ENCODE measurements at places on chromosomes 3 and 15. TPM values are rescaled to one million over a fixed set of nuclear protein-coding genes. Genes with fewer than 3 reads are reported as not detected.

COL8A1 gene
- total RNA-seq: 23.1 TPM

GRCh38 chr15:29773816-29774215 lies 48.5 kb downstream of the TJP1 start:
- DNase-seq: no peak

- DNase-seq: no peak
Measured at GRCh38 chr15:63615935-63616334, 18.7 kb downstream of the FBXL22 start.

DNA sequence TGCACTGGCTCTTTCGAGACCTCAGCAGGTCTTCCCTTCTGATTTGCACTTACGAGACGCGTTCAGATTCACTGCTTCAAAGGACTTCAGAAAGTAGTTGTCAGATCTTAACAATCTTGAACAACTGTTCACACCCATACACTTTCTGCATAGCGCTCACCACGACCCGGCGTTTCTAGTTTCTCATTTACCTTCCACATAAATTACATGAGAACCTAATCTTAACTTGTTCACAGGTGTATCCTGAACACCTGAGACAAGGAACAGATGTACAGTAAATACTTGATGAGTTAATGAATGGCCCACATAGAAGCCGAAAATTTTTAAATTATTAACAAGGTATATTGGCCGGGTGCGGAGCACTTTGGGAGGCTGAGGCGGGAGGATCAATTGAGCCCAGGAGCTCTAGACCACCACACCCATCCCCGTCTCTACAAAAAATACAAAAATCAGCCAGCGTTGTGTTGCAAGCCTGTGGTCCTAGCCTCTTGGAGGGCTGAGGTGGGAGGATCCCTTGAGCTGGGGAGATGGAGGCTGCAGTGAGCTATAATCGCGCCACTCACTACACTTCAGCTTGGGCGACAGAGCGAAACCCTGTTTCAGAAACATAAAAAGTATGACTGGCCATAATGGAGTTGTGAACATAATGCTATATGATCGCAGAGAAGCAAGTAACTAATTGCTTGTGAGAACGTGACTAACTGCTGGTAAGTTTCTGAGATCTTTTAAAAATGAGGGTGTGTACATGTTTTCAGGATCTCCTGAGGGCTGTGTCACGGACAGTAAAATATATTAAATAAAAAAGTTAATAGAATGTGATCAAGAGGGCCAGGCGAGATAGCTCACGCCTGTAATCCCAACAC lies 984 bp upstream of the SMARCC1 start:
- no peak for DNase-seq

DNA sequence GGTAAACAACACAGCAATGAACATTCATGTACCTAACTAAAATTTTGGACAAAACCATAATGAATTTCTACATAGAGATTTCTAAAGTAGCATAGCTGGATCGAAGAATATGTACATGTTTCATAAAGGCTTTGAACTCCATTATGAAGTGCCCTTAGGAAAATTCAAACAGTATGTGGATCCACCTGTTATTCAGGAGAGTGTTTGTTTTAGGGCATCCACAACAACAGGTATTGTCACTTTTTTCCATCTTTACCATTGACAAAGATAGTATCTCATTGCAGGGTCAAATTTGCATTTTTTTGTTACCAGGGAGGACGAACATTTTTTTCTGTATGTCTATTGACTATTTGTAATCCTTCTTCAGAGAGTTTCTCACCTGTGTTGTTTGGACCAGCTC lies 75.0 kb downstream of the COL6A5 start:
- DNase-seq: no peak

GRCh38 chr15:59887211-59887610 lies 116.9 kb upstream of the FOXB1 start:
- DNase-seq: no peak

DNA sequence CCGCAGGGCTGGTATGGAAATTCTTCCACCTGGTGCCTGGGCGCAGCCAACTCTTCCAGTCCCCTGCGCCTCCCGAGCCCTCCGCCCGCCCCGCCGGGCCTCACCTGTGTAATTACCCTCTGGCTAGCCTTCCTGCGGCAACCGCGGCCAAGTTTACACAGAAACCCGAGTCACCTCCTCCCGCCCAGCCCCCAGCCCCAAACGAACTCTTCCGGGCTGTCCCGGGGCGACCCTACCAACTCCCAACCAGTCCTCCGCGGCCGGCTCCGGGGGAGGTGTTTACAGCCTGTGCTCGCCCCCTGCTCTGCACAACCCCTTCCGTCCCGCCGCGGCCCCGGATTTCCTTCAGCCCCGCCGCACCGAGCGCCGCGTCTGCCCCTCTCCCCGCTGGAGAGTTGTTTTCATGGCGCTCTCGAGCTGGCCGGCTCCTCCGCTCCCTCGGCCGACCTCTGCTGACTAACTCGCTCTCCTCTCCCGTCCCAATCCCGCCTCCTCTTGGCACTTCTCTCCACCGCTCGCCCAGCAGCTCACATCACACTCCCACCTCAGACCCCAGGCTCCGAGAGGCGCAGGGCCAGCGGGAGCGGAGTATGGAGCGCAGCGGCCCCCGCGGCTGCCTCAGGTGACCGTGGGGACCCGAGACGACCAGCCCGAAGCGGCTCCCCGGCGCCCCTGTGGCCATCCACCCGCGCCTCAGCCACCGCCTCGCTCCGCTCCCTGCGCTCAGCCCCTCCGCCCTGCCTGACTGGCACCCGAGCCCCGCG lies 538 bp downstream of the ATOSA start:
- DNase-seq: no peak

TKT gene
- total RNA-seq: 423 TPM

CSNK1G1 gene
- 12.8 TPM for total RNA-seq

GRCh38 chr15:81809543-81809942 lies 236.3 kb downstream of the MEX3B start:
- no peak for DNase-seq

DNA sequence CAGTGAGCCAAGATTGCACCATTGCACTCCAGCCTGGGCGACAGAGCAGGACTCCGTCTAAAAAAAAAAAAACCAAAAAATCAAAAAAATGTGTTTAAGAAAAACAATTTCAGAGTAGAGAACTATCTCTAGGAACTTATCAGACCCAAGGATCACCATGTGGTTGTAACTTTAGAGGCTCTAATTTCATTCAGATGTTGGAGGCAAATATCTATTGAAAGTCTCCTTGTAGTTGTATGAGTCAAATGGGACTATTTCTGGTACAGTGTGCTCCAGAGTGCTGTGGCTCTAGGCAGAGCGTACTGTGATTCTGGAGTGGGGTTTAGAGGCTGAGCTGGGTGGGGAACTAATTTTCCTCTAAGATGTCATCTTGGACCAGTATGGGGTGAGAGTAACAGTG lies 398.7 kb downstream of the SHQ1 start:
- no peak for DNase-seq

DNA sequence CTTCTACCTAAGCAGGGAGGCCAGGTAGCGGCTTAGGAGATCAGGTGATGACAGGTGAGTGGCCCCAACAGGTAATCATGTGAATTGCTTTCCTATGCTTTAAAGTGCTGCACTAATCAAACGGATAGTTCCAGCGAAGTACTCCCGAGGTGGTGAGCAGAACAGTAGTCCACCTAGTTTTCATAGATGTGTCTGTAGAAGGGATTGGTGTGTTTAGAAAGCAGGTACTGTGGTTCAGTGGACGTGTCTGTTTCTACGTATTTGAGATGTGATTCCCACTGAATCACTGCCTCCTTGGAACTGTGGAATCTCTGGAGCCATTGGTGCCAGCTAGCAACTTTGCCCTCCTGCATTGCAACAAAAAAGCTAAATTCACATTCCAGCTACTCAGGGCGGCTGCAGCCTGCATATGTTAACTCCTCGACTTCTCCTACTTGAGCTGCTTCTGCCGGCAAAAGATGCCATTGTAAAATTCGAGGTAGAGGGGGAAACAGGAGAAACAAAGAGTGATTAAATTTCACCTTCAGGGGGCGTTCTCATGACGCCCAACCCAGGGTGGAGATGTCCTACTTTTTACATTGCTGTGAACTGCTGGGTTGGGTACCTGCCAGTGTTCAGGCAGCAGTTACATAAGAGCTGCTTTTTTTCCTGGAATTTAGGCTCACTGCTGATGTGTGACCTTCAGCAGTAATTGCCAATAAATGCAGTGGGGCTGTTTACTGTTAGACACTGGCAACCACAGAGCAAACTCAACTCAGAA lies 227.3 kb downstream of the ITPR1 start:
- no peak for DNase-seq

DNA sequence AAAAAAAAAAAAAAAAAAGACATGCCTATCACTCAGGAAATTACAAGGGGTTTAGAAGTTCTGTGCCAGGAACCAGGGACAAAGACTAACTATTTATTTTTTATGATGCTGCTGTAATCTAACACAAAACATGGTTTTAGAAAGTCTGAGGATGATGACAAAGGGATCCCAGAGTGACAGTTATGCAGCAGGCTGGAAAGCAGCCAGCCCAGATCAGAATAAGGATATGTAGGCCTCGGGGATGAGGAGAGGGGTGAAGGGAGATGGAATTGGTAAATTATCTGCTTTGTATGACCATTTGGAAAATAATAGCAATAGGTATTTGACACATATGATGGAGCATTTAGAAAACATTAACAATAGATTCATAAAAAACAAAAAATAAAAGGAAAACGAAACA lies 34.1 kb upstream of the NMD3 start:
- no peak for DNase-seq

C3orf38 gene
- total RNA-seq: 16.0 TPM

NDN gene
- total RNA-seq: 79.3 TPM
